GM13976 (cell line): ENCODE measurements at places on chromosomes 5 and 9.
A peak's percentile ranks its signal among the peaks of the same experiment; 100 is the strongest.

- DNase-seq: no peak
Measured at GRCh38 chr5:72608297-72608696, 101.1 kb upstream of the ZNF366 start.

GRCh38 chr9:136197084-136197875 lies 7.6 kb downstream of the LHX3 start:
- no peak for DNase-seq

DNA sequence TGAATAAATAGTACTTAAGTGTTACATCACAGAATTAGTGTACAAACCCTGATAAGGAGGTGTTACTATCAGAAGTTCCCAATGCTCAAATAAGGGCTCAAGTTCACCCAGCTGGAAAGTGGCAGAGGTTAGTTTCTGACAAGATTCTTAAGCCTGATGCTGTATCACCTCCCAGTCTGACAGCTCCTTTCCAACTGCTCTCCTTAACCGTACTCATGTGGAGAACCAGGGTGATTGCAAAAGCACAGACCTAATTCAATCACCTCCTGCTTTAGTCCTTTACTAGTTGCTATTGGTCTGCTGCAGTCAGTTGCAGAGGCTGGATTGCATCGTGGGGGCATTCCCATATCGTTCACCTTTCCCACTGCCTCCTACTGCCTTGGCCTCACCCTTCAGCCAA lies 100.4 kb upstream of the ZNF618 start:
- DNase-seq: no peak

DNA sequence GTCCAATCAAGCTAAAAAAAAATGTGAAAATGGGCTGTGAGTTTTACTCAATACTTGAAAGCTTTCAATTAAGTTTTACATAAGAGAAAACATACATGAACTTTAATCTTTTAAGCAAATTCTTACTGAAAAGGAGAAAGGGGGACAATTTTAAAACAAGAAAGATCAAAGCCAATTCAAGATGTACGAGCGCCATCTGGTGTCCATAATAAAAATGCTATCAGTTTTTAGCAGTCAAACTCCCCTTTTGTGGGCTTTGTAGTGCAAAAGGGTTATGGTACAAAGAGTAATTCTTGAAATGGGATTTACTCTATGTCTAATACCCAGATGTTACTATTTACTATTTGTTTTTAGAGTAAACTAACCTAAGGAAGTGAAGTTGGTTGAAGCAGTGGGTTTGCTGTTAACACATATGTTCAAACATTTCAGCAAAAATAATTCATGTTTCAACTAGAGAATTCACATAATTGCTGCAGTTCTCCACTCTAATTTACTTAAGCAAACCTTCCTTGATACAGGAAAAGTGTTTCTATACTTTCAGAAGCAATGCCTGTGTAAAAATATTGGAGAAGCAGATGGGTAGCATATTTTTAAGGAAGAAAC lies 228.2 kb upstream of the TYRP1 start:
- DNase-seq: peak; percentile 6
